Activated T-cell treated with anti-CD3 and anti-CD28 coated beads, Interleukin-2, amount 50 U/mL, for 72 hours (primary cell): ENCODE measurements at places on chromosomes 7 and 10. TPM values are rescaled to one million over a fixed set of nuclear protein-coding genes. Genes with fewer than 3 reads are reported as not detected.

- DNase-seq, result no peak
- no peaks in the 10 kb centered on the region for H3K27me3 ChIP-seq
- H3K27ac ChIP-seq, result no peak overlapping the region
- no peaks in the 10 kb centered on the region for H3K36me3 ChIP-seq
- no peaks in the 10 kb centered on the region for H3K4me1 ChIP-seq
These were observed 118.9 kb downstream of the PPP1R3A start for GRCh38 chr7:113799896-113800295.

GRCh38 chr10:7133278-7133677, 277.6 kb downstream of the SFMBT2 start:
- no peak for DNase-seq
- H3K36me3 ChIP-seq, result peaks cover 8% of the 10 kb centered on the region
- no peak overlapping the region for H3K4me3 ChIP-seq
- H3K27me3 ChIP-seq, result peaks cover 11% of the 10 kb centered on the region

DNA sequence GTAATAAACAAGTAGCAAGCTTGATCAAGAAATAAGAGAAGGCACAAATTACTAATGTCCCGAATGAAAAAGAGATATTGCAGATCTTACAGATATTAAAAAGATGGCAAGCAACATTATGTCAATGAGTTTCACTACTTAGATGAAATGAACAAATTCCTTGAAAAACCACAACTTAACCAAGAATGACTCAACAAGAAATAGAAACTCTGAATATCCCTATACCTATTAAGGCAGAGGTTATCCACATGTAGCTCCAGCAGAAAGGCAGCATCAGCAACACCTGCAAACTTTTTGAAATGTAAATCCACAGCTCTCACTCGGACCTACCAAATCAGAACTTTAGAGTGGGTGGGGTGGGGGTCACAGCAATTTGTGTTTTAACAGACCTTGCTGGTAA, 33.6 kb downstream of the PDE1C start:
- H3K36me3 ChIP-seq, result no peaks in the 10 kb centered on the region
- H3K27ac ChIP-seq, result no peak overlapping the region
- DNase-seq, result no peak

DNA sequence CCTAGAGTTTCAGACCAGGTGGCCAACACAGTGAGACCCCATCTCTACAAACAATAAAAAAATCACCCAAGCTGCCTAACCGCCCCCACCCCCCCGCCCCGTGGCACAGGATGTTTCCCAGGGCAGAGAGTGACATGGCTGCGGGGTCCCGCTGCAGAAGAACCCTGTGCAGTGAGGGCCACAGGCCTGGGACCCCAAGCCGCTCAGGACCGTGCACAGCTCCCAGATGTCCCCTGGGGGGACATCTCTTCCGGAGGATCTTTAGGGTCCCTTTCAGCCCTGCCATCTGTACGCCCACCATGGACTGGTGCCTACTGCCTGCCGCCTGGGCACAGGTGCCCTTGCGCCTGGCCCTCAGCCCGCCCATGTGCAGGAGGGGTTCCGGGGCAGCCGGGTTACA, 373.6 kb downstream of the DNAJB6 start:
- H3K27me3 ChIP-seq, result peaks cover 10% of the 10 kb centered on the region
- no peak overlapping the region for H3K27ac ChIP-seq
- H3K4me1 ChIP-seq, result no peaks in the 10 kb centered on the region
- H3K4me3 ChIP-seq, result no peak overlapping the region
- no peaks in the 10 kb centered on the region for H3K36me3 ChIP-seq

DNA sequence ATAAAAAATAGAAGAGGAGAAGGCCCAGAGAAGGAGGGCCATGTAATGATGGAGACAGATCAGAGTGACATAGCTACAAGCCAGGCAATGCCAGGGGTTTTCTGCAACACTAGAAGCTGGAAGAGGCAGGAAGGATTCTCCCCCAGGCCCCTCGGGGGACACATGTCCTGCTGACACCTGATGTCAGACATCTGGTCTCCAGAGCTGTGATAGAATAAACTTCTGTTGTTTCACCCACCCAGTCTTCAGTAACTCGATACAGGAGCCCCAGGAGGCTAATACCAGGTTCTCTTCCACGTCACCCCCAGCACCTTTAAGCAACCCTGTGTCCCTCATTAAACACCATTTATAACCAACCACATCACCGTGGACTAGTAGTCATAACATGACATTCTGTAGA, 94.9 kb downstream of the TMEM130 start:
- H3K4me1 ChIP-seq, result peaks cover 7% of the 10 kb centered on the region
- H3K27ac ChIP-seq, result no peak overlapping the region
- no peak for DNase-seq
- H3K36me3 ChIP-seq, result no peaks in the 10 kb centered on the region
- no peaks in the 10 kb centered on the region for H3K27me3 ChIP-seq
- H3K4me3 ChIP-seq, result no peak overlapping the region

GRCh38 chr10:100528123-100528886, 1.4 kb downstream of the NDUFB8 start:
- H3K27me3 ChIP-seq, result no peaks in the 10 kb centered on the region
- H3K4me3 ChIP-seq, result peak overlapping the region; percentile 98
- peak overlapping the region; percentile 95 for H3K27ac ChIP-seq
- peak; percentile 38 for DNase-seq
- peaks cover 46% of the 10 kb centered on the region for H3K4me1 ChIP-seq

DNA sequence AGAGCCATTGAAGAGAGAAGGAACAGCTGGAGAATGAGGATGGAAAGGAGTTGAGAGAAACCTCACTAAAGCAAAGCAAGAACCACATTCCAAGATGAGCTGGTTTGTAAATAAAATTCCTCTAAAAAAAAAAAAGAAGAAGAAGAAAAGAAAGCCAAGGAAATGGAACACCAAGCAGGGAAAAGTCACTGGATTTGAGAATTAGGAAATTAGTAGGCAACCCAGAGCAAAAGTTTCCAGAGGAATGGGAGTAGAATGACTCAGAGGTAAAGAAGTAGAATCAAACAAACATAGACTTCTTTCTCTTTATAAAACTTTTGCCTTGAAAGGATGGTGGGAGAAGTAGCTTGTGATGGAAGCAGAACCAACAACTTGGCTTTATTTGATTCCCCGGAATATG, 3.9 kb downstream of the CH25H start:
- H3K36me3 ChIP-seq, result no peaks in the 10 kb centered on the region
- H3K4me1 ChIP-seq, result peaks cover 14% of the 10 kb centered on the region
- H3K27me3 ChIP-seq, result no peaks in the 10 kb centered on the region
- no peak overlapping the region for H3K27ac ChIP-seq
- H3K4me3 ChIP-seq, result no peak overlapping the region

GRCh38 chr10:6300106-6300783, 97.5 kb downstream of the PFKFB3 start:
- peaks cover 70% of the 10 kb centered on the region for H3K4me1 ChIP-seq
- DNase-seq, result peak; percentile 52
- H3K27me3 ChIP-seq, result no peaks in the 10 kb centered on the region
- H3K27ac ChIP-seq, result peak overlapping the region; percentile 74

GRCh38 chr10:67519434-67519833, 176.6 kb downstream of the CTNNA3 start:
- no peak overlapping the region for H3K4me3 ChIP-seq
- H3K27me3 ChIP-seq, result no peaks in the 10 kb centered on the region
- H3K27ac ChIP-seq, result no peak overlapping the region
- no peaks in the 10 kb centered on the region for H3K4me1 ChIP-seq
- H3K36me3 ChIP-seq, result no peaks in the 10 kb centered on the region
- no peak for DNase-seq

- no peak for DNase-seq
- H3K27me3 ChIP-seq, result no peaks in the 10 kb centered on the region
These were observed 2.0 kb downstream of the INSIG1 start for GRCh38 chr7:155299535-155300202.

DNA sequence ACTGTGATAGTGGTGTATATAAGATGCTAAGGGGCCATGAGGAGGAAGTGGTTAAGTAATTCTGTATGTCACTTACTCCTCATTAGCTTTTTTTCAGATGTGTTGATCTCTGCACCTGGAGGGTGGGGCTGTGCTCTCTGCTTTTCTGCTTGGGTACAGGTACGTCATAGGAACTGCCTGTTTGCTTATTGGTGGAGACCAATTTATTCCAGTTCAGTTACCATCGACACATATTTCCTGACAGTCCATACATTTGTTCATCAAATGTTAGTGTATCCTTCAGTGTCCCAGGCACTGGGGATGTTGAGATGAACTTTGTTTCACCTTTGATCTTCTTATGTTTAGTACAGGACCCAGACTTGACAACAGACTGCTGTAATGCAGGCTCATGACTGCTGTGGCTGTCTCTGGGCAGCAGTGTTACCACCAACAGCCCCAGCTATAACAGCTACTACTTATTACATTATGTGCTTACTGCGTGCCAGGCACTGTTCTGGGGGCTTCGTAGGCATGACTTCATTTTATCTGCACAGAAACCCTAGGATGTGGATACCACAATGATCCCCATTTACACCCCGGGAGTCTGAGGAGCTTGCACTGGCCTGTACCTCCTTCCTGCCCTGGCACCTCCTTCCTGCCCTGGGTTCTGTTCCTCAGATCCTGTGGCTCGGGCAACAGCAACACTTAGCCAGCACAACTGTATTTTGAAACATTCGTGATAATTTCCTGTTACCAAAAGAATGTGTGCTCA, 87.4 kb downstream of the BUB3 start:
- H3K4me1 ChIP-seq, result peaks cover 22% of the 10 kb centered on the region
- no peaks in the 10 kb centered on the region for H3K27me3 ChIP-seq
- H3K4me3 ChIP-seq, result peak overlapping the region; percentile 62

DNA sequence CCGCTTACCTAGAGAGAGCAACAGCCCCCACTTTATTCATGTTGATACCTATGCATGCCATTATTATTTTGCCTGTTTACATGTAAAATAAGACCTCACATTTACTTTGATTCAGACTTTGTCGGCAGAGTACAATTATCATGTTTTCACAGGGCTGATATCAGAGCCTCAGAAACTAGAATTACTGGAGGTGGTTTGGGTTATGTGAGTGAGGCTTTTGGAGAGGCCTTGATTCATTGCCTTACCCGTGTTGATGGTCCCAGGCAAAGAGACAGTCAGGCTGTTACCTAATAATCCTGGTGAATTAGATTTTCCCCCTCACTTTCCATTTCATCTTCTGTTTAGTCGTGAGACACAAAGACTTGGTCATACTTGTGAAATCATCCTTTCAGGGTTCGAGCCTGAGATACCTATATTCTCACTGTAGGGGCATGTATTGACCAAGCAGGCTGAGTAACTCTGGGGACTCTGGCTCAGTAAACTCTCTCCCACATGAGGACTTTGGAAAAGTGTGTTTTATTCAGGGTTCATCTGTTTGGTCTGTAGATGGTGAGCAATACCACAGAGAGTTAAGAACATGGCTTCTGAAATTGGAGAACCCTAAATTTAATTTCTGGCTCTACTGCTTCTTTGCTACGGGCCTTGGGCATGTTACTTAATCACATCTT, 150.9 kb downstream of the CELF2 start:
- no peak for DNase-seq
- H3K27me3 ChIP-seq, result no peaks in the 10 kb centered on the region
- H3K36me3 ChIP-seq, result peaks cover 19% of the 10 kb centered on the region
- peaks cover 8% of the 10 kb centered on the region for H3K4me1 ChIP-seq

GRCh38 chr7:37201876-37202198, 246.8 kb downstream of the ELMO1 start:
- no peak overlapping the region for H3K4me3 ChIP-seq
- no peak for DNase-seq
- H3K27ac ChIP-seq, result no peak overlapping the region
- no peaks in the 10 kb centered on the region for H3K27me3 ChIP-seq
- H3K4me1 ChIP-seq, result peaks cover 18% of the 10 kb centered on the region

DNA sequence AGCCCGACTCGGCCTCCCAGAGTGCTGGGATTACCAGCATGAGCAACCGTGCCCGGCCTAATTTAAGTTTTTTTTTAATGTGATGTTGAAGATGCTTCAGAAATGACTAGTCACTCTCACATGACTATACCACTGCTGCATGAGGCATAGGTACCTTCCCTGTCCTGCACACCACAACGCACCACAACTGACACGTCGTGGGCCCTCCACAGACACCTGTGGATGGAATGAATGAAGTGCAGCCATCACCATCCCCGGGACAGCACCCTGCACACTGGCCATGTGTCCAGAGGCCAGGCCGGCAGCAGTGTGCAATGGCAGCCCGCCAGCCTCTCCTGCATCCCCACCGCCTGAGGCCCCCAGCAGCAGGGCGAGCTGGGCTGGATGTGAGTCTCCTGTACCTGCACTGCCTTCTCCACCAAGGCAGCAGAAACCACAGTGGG, 55.1 kb downstream of the VOPP1 start:
- peak overlapping the region; percentile 35 for H3K4me3 ChIP-seq
- peaks cover 8% of the 10 kb centered on the region for H3K36me3 ChIP-seq
- no peaks in the 10 kb centered on the region for H3K27me3 ChIP-seq
- H3K27ac ChIP-seq, result peak overlapping the region; percentile 38

DNA sequence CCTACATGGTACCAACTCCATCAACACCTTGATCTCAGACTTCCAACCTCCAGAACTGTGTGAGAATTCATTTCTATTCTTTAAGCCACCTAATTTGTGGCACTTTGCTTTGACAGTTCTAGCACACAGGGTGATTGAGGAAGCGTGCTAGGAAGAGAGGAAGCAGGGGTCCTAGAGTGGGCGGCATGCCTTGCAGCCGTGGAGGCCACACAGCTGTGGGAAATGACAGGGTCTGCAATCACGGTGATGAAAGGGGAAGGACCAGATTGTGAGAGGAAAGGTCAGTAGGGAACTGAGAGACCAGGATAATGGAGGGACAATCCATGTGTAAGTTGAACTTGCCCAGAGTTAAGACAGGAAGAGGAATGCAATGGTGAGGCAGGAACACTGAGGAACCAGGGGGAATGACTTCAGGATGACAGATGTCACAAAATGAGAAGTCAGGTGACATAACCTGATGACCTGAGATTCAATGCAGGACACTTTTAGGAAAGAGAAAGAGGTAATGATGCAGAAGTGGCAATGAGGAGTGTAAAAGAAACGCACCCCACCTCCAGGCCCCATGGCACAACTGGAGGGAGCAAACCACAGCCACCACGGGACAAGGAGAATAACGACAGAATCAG, 87.3 kb upstream of the PIK3CG start:
- no peak overlapping the region for H3K27ac ChIP-seq
- no peaks in the 10 kb centered on the region for H3K27me3 ChIP-seq
- DNase-seq, result no peak
- peaks cover 38% of the 10 kb centered on the region for H3K4me1 ChIP-seq

DNA sequence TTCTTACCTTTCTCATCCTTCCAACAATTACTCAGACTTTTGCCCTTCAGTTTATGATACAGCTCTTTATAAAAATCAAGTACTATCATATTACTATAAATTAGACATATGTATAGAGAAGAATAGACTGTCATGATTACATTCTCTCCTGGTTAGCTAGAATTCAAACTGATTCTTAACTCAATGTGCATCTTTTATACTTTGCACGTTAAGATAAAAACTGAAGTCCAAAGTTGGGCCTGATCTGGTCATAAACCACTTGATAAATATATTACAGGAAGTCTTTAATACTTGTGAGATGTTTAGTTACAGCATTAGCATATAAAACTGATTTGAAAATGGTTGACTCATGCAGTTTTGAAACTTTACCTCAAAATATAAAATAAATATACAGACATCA, 2.6 kb downstream of the AGR3 start:
- DNase-seq, result no peak
- H3K27me3 ChIP-seq, result no peaks in the 10 kb centered on the region
- no peaks in the 10 kb centered on the region for H3K36me3 ChIP-seq
- no peak overlapping the region for H3K4me3 ChIP-seq
- no peak overlapping the region for H3K27ac ChIP-seq
- H3K4me1 ChIP-seq, result no peaks in the 10 kb centered on the region

The NUTM2A gene
- total RNA-seq, result 0.19 TPM

The PPP1R9A gene
- total RNA-seq, result 0.19 TPM

The OR2A42 gene
- not detected for total RNA-seq

The FGF8 gene
- 0.49 TPM for total RNA-seq

The PTPRZ1 gene
- not detected for total RNA-seq

The CHAT gene
- not detected for total RNA-seq

The SPDYE11 gene
- not detected for total RNA-seq

The VENTX gene
- total RNA-seq, result not detected

The ATG9B gene
- 9.0 TPM for total RNA-seq

The FRMD4A gene
- 0.35 TPM for total RNA-seq

The WEE2 gene
- not detected for total RNA-seq

The GSDME gene
- 19.3 TPM for total RNA-seq
